ENCODE measurements at places on chromosomes 7 and 10.
A peak's percentile ranks its signal among the peaks of the same experiment; 100 is the strongest.

DNA sequence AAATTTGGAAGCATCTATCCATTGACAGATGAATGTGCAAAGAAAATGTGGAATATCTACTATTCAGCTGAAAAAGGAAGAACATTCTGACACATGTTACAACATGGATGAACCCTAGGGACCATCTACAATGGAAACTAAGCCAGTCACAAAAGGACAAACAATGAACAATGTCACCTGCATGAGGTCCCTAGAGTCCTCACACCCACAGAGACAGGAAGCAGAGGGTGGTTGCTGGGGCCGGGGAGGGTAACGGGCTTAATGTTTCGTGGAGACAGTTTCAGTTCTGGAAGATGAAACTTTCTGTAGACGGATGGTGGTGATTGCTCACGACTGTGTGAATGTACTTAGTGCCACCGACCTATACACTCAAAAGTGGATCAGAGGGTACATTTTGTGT is 282.9 kb downstream of the ADARB2 start:
- no peak for DNase-seq

DNA sequence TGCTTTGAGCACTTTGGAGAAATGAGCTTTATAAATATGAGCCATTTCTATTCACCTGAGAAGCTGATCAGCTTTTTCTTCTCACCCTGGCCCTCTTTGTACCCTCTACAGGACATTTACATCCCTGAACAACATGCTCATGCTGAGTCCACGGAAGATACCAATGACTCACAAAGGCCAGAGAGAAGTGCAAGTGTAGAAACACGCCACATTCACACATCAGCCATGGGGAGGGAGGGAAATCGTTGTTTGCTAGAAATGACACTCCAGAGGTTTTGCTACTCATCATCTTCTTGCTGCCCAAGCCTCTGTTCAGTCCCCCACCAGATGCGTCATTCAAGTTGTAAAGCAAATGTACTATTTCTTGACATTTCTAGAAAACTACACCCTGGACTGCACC is 2.8 kb upstream of the UCN3 start:
- DNase-seq, result no peak

- no peak for DNase-seq
Observed at GRCh38 chr7:137360087-137360679, 16.6 kb upstream of the PTN start.

DNA sequence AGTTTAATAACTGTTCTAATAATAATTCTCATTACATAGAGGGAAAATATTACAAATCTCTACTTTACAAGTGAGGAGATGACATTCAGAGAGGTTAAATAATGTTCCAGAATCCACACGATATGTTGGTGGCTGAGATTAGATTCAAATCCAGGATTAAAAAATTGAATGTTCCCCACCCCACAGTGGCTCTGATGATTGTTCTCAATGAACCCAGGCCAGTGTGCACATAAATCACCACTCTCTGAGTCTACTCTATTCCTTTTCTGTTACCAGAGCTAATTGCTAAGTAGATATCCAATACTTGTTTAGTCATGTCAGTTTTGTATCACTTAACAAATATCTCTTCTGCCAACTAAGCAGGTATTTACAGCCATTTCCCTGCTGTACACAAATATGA is 281.0 kb downstream of the ABCA13 start:
- DNase-seq, result no peak

GRCh38 chr7:77813180-77813579 is 14.6 kb downstream of the PHTF2 start:
- no peak for DNase-seq

DNA sequence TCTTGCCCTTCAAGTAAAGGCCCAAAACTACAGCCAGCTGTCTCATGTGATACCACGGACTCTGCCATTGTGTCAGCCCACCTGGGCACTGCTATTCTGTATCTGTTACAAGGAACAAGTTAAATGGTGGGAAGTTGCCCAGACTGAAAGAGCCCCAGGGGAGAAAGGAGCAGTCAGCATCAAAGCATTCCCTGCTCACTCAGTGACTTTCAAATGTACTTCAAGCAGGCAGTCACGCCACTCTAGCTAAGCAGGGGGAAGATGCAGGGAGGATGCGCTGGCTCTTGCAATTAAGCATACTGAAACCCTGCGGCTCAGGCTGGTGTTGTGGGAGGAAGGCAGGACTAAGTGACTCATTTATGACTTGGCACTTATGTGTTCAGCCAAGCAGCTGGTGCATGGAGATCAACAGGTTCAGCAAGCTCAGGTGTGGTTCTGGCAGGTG is 1249.6 kb downstream of the TYW1 start:
- no peak for DNase-seq

DNA sequence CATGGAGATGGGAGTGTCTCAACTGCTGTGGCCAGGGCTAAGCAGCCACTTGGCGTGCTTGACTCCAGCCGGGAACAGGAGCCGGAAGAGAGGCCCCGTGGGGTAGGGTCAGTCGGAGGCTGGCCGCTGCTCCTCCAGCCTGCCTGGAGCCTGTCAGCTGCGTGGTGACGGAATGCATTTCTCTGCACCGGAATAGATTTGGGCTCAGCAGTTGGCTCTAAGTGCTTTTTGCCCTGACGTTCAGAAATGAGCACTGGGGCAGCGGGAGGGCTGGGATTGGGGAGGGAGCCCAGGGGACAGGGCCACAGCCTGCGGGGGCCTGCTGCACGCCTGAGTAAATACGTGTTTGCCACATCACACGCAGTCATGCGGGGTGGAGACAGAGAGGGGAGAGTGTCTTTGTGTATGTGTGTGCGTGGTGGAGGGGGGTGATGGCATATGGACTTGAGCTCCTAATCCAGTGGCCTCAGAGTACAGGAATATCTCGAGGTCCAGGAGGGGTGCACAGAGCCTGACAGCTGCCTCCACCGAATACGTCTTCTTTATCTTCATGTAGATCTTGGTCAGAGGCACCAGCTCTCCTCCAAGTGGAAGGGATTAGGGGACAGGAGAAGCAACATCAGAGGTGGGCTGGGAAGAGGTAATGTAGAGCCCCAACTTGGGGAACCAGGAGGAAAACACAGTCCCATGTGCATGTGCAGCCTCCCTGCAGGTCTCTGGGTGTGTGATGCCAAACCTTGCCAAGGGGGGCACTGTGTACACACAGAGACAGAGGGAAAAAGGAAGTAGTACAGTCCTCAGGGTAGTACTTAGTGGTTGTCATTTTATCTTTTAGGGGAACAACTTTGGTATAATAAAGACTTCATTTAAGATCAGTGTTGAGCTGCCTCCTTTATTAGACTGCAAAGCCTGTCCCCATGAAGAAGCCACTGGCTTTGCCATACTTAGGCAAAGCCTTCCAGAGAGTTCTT is 151.4 kb downstream of the CDH23 start:
- peak; percentile 7 for DNase-seq

GRCh38 chr10:100998991-100999741 is 442 bp upstream of the LZTS2 start:
- DNase-seq, result peak; percentile 78

- DNase-seq, result no peak
Observed at GRCh38 chr7:78769481-78770101, 683.9 kb downstream of the MAGI2 start.

DNA sequence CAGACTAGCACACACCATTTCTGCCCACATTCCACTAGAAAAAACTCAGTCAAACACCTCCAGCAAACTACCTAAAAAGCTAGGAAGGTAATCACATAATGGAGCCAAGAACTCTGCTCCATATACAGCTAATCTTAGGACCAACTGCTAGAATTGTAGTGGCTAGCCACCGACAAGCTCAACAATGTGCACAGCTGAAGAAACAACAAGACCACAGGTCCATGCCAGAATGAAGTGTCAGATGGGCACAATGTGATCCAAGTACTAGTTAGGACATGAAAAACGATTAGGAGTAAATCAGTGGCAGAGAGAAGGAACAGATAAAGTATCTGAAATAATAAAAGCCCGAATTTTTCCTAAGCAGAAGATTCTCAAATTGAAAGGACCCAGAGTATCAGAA is 38.6 kb downstream of the TMEM106B start:
- no peak for DNase-seq

DNA sequence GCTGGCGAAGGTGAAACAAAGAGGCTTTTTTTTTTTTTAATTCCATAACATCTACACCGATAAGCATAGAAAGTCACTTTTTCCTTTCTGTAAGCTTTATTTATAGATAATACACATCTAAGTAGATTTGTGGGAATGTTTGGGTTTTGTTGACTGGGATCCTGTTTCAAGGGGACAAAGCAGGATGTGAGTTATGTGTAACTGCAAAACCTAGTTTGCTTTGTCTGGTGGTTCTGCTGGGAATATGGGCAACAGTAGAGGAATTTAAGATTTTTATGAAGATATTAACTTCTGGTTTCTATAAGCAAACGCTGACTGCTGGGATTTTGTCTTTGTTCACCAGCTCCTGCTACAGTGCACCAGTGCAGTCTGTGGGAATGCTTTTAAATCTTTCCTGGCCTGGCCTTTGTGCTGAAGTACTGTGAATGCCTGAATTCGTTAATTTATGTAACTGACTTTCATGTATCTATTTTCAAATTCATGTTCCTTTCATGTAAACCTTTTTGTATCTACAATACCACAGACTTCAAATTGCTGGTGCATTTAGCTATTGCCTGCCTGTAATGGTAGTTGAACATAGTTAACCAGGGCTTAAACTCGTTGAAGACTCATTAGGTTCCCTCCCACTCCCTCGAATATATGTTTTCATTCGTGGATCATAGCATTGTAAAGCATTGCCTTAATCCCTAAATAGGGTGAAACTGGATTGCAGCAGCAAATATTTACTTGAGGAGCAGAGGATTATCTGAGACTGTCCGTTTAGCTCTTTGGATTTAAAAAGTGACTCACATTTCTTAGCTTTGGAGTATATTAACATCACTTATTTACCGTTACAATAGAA is 1.5 kb downstream of the KLHL7 start:
- no peak for DNase-seq

- DNase-seq, result no peak
Observed at GRCh38 chr7:152527610-152528032, 91.8 kb upstream of the KMT2C start.

DNA sequence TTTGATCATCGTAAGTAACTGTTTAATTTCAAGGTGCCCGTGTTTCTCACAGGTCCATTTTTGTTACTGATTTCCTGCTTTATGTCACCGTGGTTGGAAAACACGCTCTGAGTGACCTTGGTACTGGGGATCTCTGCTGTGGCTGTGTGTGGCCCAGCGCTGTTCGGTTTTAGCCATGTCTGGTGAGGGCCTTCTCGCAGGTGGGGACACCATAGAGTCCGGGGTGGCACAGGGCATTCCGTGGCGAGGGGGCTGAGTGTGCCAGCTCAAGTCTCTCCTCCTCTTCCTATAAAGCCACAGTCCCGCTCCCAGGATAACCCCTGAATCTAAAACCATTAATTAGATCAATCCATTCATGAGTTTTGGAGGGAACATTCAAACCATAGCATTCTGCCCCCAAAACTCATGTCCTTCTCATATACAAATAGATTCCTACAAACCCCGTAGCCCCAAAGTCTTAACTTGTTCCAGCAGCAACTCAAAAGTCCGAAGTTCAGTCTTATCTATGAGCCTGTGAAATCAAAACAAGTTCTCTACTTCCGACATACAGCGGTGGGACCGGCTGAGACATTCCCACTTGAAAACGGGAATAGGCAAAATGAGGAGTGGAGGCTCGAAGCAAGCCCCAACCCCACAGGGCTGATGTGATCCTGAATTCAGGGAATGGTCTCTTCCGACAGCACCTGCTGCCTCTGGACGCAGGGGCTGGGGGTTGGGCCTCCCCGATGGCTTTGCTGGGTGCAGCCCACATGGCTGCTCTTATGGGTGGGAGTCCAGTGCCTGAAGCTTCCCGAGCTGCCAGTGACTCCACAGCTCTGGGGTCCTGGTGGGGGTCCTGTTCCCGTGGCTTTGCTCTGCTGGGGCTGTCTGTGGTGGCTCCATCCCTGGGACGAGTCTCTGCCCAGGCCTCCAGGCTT is 55.0 kb upstream of the NKX6-2 start:
- DNase-seq, result no peak

- DNase-seq, result no peak
Observed at GRCh38 chr7:71594736-71595135, 462.8 kb downstream of the GALNT17 start.

GRCh38 chr7:77386165-77386822 is 29.9 kb downstream of the GSAP start:
- no peak for DNase-seq

DNA sequence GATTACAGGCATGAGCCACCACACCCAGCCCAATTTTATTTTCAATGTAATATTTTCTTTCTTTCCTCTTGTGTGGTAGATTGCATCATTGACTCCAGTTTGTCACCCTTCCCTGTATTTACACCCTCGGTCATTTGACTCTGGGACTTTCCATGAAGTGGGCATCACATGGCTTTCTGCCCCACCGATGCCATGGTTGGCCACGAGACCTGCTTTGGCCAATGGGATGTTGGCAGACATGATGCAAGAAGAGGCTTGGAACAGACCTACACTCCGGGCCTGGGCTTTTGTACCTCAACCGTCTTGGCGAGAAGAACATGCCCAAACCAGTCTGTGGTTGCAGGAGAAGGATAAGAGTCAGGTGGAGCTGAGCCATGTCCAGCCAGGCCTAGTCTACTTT is 38.8 kb upstream of the CACUL1 start:
- DNase-seq, result no peak

DNA sequence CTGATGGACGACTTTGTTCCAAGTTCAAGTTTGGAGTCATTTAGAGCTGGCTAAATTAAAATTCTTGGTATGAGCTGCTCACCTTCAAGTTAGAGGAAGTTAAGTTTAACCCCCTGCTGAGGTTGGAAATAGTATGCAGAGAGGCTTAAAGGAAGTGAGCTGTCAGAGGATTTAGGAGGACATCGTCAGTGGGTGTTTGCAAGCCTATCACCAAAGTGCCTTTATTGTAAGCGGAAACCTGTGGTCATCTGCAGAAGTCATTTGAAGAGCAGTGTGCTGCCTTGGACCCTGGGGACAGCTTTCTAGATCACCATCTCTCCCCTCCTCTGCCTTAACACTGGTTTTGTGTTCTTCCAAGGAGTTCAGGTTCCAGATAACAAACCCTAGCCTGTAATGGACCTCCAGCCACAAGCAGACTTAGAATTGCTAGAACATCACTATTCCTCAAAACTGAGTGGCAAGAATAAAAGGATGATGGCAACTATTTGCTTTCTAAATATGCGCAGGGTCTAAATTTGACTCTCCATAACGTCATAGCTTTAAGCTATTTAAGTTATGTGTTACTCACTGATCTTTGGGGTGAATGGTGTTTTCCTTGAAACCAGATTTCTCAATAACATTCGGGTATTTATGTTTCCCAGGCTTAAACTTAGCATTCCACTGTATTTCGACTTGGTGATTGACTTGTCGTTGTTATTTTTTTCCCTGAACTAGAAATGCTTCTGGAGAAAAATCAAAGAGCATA is 93.4 kb downstream of the SLC39A12 start:
- DNase-seq, result no peak

DNA sequence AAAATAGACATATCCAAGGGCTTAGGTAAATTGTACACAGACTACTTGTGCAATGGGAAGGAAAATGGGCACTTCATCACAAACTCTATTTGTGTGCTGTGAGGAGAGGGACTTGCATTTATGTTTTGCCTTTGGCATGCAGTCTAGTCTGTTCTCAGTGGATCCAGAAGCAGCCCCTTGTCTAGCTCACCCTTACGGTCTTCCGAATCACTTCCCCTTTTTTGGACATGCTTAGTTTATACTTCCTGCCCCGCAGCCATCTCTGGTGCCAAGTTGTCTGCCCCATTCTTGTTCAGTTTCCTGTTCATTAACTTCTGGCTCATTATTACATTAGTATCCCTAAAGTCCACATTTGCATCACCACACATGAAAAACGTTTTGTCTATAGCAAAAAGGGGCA is 161.6 kb downstream of the NRCAM start:
- DNase-seq, result no peak

- DNase-seq, result no peak
Observed at GRCh38 chr7:135784013-135784412, 35.4 kb upstream of the FAM180A start.
